ENCODE measurements at places on chromosomes 1 and 21. TPM values are rescaled to one million over a fixed set of nuclear protein-coding genes. Genes with fewer than 3 reads are reported as not detected.

Gene KIF1B
- 36.0 TPM for polyA plus RNA-seq

Gene NEK7
- 67.4 TPM for polyA plus RNA-seq

Gene AIM2
- polyA plus RNA-seq, result 0.18 TPM

Gene LCE1C
- polyA plus RNA-seq, result not detected

Gene RUNX3
- 1.6 TPM for polyA plus RNA-seq

Gene CAPN8
- polyA plus RNA-seq, result 1.2 TPM

Gene COL9A2
- polyA plus RNA-seq, result 25.1 TPM

Gene PEX19
- polyA plus RNA-seq, result 67.0 TPM
